ENCODE measurements at places on chromosomes 16 and 17.
A peak's percentile ranks its signal among the peaks of the same experiment; 100 is the strongest.

DNA sequence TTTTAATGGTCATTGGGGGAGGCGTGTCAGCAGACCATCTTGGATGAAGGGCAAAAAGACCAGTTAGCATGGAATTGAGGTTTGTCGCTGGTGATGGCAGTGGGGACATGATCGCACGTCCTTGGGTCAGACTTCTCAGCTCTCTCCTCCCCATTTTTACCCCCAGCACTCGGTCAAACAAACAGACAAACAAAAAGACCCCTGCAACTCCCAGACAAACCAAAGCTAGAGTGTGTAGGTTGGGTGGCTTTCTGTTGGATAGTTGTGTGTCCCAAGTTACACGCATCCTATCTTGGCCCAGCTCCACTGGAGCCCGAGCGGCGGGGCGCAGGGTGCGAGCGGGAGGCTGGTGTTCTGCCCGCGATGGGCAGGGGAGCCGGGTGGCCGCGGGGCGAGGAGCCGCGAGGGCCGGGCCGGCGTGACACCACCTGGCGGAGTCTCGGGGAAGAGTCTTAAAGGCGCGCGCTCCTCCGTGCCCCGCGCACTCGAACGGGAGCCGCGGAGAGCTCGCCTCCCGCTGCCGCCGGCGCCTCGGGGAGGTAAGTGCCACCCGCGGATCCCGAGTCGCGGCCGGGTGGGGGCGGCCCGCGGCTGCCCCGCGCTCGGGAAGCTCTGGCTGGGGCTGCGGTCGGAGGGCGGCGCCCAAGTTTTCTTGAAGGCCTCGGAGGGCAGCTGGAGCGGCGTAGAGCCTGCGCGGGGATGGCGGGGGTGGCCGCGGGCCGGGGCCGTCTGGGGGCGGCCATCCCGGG lies 18.5 kb upstream of the NTN1 start:
- no peak for DNase-seq

DNA sequence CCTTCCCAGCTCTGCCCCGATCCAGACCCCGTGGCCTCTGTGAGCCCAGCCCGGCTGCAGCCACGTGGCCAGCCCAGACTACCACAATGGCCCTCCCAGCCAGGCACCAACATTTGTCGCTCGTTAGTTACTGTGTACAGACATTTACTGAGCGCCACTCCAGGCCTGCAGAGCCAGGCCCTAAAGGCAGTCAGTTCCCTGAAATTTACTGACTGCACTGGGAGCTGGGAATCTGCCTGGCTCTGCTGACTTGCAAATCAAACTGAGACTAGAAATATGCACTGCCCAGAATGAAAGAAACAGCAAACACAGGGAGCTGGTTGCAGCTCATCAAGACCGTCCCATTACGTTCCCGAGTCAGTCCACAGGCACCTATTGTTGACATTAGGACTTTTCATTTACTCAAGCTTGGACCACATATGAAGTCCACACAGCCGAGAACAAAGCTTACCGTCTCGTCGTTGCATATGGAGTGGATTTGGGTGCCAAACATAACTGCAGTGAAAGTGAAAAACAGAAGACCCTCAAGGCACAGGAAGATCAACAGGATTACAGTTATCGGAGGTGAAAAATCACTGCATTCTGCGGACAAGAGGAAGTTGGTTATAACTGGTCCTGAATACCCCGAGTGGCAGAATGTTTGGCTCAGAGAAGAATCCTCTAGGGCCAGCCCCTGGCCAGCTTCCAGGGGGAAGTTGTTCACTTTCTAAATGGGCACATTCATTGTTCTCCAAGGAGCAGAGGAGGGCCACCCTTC lies 34.5 kb downstream of the ZDHHC7 start:
- no peak for DNase-seq

- no peak for DNase-seq
Measured at GRCh38 chr16:22326771-22327445, 29.7 kb downstream of the POLR3E start.

- DNase-seq = no peak
Measured at GRCh38 chr16:20956319-20956718, 55.7 kb downstream of the LYRM1 start.

DNA sequence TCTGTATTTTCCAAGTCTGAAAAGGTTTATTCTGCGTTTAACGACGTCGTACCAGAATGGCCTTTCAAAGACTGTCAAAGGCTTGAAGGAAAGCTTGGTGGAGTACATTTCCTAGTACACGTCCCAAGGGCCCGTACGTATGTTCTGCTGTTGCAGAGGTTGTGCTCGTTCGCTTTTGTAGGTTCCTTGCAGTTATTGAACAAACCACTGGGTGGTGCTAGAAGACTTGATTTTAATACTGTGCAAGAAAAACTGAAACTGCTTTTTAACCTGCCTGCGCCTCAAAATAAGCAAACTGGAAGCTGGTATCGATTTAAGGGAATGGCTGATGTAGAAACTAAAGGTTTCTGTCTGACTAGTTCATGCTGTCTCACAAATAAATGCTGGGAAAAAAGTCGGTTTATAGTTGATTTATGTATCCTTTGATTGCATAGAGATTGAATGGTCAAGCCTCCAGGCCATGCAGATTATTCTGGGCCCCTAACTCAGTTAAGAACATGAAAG lies 54.6 kb downstream of the USP10 start:
- DNase-seq = no peak

DNA sequence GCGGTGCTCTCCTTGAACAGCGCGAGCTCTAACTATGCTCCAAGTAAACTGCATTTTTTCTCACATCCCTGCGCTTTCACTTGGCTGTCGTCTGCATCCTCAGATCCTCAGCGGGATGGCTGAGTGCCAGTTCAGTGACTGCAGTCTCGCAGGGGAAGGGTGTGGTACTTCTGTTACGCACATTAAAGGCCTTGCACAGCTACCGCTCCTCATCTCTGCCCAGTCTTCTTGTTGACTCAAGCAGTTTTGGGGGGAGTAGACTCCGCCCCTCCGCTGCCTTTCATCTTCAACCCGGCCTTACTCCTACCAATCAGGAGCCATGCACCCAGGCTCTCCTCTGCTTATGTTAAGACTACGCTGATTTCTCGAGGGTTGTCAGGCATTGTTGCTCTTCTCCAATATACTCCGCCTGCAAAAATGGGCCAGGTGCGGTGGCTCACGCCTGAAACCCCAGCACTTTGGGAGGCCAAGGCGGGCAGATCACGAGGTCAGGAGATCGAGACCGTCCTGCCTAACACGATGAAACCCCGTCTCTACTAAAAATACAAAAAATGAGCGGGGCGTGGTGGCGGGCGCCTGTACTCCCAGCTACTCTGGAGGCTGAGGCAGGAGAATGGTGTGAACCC lies 10.0 kb downstream of the ATP5PD start:
- DNase-seq = no peak

DNA sequence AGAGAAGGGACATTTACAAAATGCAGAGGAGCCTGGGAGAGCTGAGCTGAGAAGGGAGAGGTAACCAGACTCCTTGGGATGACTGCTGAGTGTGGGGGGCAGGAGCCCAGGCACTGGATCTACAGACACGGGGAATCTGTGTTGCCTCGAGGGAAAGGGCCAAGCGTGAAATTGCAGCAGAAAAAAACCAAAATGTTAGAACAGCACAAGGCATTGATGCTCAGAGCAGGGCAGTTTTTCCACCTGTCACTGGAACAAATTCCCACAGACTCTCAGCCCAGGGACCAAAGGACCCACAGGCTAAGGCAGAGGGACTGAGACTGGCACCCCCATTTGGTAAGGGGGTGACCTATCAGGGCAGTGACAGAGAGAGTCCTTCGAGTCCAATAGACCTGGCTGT lies 2.0 kb downstream of the PITPNM3 start:
- DNase-seq = no peak

GRCh38 chr16:51818342-51818944 lies 667.4 kb upstream of the SALL1 start:
- peak; percentile 12 for DNase-seq

GRCh38 chr17:39835038-39835786 lies 28.9 kb downstream of the IKZF3 start:
- no peak for DNase-seq

DNA sequence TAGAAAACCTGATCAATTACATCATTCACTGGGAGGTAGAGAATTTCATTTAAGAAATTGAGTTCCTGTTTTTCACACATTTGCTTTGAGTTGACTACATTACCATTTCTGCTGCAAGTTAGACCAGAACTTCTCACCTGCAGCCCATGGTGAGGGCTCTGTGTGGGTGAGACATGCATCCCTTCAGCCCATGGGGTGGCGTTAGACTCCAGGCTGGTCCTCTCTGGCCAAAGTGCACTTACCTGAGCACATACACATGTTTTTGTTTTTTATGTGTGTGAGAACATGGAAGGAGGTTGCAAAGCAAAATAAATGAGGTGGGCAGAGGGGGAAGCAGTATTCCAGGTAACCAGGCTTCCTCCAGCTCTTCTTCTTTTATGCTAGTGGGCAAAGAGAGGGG lies 470.2 kb downstream of the PMP22 start:
- DNase-seq = no peak

DNA sequence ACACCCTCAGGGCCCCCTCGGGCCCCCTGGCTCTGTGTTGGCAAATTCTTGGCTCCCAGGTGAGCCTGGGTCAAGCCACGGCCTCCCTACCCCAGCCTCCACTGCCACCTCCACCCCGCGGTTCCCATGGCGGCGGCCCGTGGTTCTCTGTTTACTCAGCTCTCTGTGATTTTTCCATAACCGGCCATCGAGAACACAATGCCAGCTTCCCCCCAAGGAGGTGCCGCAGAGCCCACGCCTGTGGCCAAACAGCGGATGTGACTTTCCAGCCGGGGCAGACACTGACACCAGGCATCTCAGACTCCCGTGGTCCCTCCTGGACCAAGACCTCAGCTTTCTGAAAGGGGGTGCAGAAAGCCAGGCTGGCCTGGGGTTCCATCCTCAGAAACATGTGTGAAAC lies 21.6 kb upstream of the ATP2A3 start:
- no peak for DNase-seq

- DNase-seq = no peak
Measured at GRCh38 chr16:85527042-85527766, 85.9 kb upstream of the GSE1 start.

DNA sequence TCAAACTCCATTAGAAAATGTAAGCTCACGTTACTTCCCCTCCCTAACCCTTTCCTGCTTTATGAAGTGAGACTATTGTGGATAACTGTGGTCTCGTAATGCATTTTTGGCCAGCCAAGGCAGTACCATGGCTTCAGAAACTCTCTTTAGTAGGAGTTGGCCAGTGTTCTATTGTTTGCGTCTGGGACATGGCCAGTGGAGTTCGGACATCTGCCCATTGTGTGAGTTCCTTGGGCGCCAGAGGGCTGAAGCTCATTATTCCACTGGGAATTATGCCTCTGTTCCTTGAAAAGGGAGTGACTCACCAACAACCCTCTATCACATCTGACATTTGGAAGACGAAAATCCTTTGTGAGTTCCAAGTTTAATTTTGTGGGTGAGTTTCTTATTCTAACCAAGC lies 319.5 kb upstream of the SOX9 start:
- no peak for DNase-seq

GRCh38 chr17:67620088-67620487 lies 97.6 kb upstream of the NOL11 start:
- DNase-seq = no peak

DNA sequence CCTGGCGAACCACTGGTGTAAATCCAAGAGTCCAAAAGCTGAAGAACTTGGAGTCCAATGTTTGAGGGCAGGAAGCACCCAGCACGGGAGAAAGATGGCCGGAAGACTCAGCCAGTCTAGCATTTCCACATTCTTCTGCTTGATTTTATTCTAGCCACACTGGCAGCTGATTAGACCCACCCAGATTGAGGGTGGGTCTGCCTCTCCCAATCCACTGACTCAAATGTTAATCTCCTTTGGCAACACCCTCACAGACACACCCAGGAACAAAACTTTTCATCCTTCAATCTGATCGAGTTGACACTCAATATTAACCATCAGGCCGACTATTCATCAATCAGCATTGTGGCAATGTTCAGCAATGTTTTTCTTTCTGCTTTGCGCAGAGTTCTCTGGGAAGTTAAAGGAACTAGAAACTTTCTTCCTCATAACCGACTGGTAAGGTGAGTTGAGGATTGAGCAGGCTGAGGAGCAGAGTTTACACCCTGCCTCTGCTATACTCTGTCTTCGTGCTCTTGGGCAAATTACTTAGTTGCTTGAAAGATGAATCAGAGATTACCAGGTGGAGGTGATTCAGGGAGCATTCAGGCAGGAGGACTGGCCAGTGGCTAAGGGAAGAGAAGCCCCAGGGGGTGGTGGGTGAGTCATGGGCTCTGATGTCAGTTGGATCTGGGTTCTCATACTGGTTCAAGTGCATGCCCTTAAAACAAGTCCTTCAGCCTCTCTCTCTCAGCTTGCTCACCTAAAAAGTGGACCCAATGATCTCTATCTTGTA lies 28.2 kb upstream of the BRD7 start:
- DNase-seq = no peak

GRCh38 chr17:41917192-41917591 lies 1.6 kb downstream of the ACLY start:
- no peak for DNase-seq

- no peak for DNase-seq
Measured at GRCh38 chr17:5226940-5227878, 7.5 kb downstream of the SCIMP start.

- DNase-seq = no peak
Measured at GRCh38 chr16:88939972-88940861, 36.8 kb downstream of the CBFA2T3 start.

GRCh38 chr17:15042311-15042710 lies 222.8 kb downstream of the PMP22 start:
- no peak for DNase-seq

- DNase-seq = no peak
Measured at GRCh38 chr17:28018439-28019070, 23.9 kb upstream of the NLK start.

- no peak for DNase-seq
Measured at GRCh38 chr17:78406920-78407319, 28.5 kb downstream of the PGS1 start.

DNA sequence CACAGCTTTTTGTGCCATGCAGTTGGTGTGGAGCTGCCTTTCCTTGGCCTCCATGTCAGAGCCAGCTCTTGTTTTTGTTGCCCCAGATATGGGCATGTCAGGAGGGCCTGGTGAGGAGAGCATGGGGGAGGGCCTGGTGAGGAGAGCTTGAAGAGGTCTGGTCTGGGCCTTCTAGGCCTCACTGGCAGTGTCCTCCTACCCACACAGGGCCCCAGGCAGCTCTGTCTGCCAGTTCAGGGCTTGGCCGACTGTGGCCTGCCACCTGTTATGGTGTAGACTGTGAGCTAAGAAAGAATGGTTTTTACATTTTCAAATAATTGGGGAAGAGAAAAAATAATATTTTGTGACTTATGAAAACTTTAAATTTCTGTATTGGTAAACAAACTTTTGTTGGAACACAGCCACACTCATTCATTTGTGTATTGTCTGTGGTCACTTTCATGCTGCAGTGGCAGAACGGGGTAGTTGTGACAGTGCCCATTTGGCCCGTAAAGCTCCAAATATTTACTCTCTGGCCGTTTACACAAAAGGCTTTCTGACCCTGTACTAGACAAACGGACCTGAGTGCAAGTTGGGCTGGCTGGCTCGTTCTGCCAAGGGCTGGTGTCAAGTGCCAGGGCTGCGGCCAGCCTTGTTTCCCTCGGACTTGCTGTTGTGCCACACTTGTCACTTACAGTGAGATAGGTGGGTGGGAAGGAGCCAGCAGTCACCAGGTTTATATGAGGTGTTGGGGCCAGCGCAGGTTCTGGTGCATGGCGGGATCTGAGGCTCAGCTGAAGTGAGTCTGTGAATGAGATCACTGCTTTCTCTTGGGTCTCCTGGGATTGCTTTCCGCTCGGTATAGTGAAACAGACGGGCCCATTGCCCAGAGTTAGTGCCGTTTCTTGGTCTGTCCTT lies 18.2 kb downstream of the PGS1 start:
- no peak for DNase-seq

Measured in Panc1 (cell line).